MV-4-11 (cell line): ENCODE measurements at places on chromosomes 6 and 20.

DNA sequence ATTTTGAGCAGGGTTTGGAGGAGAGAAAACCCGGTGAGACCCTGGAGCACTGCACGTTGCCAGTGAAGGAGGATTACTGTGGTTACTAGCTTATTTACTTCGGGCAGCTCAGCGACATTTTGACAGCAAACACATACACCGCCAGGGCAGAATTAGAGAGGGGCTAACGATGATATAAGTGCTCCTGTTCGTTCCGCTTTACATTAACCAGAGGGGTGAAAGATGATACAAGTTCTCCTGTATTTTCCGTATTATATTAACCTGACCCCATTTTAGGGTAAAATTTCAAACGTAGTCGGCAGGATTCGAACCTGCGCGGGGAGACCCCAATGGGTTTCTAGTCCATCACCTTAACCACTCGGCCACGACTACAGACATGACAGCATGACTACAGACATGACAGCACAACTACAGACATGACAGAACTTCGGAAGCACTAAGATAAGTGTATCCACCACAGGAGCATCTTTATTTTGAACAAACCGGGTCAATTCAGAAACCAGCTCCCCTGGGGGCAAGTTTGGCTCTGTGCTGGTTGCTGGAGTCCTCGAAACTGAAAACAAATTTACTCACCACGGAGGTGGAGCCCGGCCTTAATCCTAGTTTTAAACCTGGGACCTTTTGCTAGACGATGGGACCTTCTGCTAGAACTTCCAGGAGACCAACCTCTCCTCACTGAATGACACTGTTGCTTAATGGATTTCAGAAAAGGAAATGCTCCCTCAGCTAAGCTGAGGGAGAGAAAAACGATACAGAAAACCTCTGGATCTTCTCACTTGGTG is 80.4 kb upstream of the ZNF184 start:
- no peak for DNase-seq

GRCh38 chr6:49499623-49500022 is at the start of gene GLYATL3:
Gene GLYATL3, plus strand, starts transcription at chr6:49499923. Its CDS starts 12,068 bp downstream, at chr6:49511991.
- no peak for DNase-seq

DNA sequence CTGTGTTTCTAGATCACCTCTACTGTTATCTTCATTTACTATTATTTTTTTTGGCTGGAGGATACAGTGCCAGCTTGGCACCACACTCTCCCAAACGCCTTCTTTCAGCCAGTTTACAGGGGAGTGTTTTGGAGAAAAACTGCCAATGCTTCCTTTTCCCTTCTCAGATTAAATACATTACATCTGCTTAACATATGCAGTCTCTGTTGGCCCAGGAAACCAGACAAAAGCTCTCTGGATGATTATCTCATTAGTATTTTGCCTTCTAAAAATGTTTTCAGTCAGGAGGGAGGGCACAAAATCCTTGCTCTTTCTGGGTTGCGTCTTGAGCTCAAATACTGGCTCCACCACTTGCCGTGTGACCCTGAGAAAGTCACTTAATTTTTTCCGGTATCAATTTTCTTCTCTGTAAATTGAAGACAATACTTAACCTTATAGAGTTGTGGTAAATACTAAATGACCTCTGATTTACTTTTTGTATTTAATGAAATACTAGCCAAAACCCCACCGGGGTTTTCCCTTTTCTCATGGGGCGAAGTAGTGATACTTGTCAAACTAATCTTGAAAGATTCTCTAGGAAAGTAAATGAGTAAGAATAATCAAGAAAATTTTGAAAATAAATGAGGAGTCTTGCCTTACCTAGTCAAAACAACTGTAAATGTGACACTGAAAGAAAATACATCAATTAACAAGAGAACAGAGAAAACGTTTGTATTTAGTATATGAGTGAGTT is 146.2 kb downstream of the MMS22L start:
- no peak for DNase-seq

- DNase-seq = peak; percentile 74
Observed at GRCh38 chr6:52984247-52984646, 10.8 kb downstream of the GSTA4 start.

DNA sequence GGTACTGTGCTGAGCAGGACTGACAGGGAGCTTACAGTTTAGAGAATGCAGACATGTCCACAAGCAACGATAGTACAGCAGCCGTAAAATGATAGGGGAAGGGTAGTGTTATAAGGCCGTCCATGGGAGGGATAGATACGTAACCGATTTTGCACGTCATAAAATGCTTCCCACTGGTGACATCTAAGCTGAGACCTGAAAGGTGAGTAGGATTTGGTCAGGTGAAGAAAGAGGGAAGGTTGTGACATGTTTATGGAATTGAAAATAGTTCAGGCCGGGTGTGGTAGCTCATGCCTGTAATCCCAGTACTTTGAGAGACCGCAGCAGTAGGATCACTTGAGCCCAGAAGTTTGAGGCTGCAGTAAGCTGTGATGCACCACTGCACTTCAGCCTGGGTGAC is 25.6 kb downstream of the SNX9 start:
- no peak for DNase-seq

DNA sequence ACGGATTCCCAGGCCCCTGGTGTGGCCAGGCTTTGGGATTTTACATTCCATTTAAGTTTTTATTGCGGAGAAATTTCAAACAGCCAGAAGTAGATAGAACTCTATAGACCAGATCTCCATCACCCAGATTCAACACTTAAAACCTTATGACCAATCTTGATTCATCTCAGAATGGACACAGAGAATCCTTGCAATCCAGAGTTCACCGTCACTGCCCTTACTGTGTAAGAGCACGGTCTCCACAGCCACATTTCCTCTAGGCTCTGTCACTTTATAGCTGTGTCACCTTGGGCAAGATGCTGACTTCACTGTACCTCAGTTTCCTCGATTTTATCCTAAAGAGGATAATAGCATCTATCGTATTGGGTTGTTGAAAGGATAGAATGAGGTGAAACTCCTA is 979 bp downstream of the ZNF133 start:
- DNase-seq = no peak

GRCh38 chr6:96058082-96058481 is 42.3 kb downstream of the FUT9 start:
- DNase-seq = no peak

DNA sequence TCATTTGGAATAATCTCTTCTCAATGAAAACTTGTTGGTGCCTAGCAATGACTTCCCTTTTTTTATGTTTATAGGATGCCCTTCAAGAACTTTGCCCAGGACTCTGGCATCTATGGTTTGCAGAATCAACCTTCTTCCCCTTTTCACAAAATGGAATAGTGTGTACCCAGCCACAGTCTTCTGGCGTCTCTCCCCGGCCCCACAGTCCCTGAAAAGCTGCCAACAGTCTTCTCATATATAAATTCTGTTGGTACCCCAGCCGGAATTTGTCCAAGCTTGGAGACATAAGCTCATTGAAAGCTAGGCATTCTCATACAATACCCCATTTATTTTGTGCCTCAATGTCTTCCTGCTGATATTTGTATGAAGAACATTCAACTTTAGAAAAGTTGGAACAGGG is 26.4 kb upstream of the MCM3 start:
- DNase-seq = peak; percentile 87

DNA sequence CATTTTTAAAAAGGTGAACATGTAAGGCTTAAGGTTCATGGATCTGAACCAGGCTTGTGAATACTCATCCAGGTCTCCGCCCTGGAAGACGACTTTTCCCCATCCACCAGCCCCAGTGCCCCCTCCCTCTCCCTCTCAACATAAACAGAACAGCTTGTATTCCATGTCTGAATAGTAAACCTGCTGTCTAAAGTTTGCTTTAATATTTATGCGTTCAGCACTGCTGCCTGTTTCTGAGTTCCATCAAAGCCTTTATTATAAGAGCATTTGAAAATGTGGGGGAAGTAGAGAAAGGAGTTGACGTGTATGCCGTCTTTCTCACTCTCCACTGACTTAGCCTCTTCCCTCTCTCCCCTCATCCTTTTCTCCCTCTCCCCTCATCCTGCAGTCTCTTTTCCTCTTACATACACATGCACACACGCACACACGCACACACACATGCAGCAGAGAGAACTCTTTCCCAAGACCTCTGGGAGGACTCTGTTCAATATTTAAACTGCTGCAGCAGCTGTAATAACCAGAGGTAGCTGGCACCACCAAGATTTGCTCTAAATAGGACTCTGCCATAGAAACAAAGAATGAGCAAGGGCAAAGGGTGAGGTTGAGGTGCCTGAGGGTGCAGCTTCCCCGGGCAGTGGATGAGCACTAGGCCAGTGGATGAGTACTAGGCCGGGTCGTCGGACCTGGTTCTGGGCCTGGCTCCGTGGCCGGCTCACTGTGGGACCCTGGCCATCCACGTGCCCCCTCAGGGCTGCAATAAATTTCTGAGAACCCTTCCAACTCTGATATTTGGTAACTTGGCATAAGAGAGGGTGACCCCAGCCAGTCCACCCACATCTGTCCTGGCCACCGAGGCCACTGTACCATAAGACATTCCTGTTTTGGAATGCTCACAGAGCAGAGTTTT is 35.4 kb upstream of the VSTM2L start:
- no peak for DNase-seq

DNA sequence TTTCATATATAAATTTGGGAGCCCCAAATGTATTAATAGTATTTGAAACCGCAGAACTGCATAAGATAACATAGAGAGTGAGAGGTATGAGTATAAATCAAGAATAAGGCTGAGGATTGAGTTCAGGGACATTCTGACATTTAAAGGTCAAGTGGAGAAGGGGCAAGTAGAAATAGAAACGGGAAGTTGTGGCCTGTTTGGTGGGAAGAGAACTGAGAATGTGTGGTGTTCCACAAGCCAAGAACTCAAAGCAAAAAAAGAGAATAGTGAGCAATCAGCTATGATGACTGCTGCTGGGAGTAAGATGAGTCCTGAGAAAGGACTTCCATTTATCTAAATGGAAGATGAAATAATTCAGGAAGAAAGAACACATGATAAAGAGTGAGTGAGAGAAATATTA is 418.4 kb downstream of the CD109 start:
- DNase-seq = peak; percentile 88

DNA sequence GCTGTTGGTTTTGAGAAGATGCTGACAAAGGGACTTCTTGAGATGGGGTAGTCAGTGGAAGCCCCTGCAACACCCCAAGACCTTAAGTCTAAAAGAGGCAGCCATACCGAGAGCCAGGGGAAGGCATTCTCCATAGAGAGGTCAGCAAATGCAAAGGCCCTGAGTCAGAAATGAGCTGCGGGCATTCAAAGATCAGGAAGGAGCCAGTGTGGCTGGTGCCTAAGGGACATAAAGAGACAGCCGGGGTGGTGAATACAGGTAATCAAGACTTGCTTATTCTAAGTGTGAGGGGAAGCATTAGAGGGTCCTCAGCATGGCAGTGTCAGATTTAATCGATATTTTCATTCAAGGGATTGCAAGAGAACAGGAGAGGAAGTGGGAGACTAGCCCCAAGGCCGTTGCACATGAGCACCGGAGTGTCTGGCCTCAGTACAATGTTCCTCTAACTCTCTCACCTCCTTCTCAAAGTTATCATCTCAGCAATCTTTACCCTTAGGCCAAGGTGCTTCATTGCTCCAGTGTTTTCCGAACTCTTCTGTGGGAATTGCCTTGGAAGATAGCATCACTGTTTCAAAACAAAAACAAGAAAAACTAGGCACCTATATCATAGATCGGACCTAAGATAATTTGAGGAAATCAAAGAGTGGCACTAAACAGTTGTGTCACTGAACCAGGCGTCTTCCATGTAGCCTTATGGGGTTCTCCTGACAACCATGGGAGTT is 173.2 kb downstream of the DOK5 start:
- no peak for DNase-seq

- no peak for DNase-seq
Observed at GRCh38 chr20:45850926-45851325, 6.3 kb downstream of the ACOT8 start.

DNA sequence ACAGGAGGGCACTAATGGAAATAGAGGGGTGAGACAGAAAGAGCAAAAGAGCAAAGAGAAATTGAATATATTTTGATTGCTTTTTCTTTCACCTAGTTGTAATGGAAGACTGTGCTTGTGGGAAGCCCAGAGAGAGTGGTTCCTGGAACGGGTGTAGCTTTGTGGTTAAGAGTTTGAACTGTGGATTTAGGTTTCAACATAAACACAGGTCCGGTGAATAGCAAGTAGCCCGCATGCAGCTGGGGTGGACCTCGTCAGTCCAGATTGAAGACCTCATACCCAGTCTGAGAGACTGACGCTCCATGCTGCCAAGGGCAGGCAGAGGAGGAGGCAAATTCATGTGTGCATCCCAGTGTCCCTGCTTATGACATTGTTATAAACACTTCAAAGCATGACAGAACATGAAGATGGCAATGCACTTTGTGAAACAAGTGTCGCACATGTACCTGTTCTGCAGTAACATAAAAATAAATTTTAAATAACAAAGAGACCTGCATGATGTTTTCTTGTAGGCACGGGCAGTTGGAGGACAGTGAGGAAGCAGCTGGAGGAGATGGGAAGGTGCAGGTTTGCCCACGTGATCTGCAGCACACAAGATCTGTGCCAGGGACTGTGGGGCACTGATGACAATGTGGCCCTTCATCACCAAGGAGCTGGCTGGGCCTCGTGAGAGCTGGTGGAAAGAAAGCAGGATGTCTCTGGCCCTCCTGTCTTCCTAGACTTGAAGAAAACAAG is 220.5 kb upstream of the SSTR4 start:
- DNase-seq = peak; percentile 5

- DNase-seq = peak; percentile 40
Observed at GRCh38 chr6:88238065-88238464, 71.9 kb upstream of the CNR1 start.

DNA sequence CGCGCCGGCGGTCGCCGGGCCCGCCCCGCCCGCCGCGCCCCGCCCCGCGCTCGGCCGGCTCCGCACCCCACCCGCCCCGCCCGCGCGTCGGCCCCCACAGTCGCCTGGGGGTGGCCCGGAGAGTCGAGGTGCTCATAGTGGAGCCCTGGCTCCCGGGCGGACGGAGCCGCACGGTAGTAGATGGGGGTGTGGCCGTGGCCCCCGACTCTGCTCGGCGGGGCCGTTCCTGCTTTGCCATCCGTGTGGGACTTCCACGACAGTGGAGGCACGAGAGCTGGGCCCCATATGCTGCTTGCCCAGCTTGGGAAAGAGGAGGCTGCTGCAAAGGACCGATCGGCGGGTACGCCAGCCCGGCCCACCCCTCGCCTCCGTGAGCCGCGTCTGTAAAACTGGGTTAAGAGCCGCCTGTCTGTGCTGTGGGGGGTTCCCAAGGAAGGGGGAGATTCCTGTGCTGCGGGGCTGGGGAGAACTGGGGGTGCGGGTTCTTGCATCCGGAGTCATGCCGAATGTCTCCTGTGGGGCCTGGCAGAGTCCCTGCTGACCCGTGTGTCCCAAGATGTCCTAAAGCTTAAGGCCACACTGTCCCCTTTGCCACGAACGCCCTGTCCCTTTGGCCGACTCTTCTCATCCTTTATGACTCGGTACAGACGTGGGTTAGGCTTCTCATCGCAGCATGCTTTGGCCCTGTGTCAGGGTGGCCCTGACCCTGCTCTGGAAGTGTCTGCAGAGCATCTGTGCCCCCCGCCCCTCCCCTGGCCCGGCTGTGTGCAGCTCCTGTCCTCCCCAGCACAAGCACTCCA is at the start of gene OPRL1:
OPRL1 (plus strand) TSS at position 70 of the 800 bp plus-strand sequence. CDS start 12,639 bp downstream, outside the sequence.
- DNase-seq = no peak

- no peak for DNase-seq
Observed at GRCh38 chr6:19578481-19578880, 258.7 kb upstream of the ID4 start.

GRCh38 chr6:150448221-150448620 is 79.4 kb downstream of the IYD start:
- DNase-seq = no peak
